NCI-H460 (cell line): ENCODE measurements at places on chromosomes 6 and 20.

DNA sequence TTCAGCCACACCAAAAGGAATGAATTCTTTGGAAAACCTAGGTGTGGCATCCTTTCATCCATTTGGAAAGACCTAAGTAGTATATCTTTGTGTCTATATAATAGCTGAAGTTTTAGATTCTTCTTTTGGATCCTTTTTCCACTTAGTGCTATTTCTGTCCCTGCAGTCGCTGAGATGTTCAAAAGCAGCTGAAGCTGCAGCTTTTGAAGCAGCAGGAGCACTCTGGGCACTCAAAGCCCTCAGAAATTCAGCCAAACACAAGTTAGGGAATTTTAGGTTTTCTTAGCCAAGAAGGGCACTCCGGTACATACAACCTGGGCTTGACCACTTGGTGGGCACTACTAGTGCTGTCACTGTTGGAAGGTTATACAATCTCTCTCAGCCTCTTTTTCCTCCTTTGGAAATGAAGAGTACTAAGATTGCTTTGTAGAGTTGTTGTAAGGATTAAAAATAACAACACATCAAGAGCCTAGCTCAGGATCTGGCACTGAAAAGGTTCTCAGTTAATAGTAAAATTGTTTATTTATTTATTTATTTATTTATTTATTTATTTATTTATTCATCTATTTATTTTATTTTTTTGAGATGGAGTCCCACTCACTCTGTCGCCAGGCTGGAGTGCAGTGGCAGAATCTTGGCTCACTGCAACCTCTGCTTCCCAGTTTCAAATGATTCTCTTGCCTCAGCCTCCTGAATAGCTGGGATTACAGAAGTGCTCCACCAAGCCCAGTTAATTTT is 71.9 kb upstream of the SLC22A16 start:
- no peak for DNase-seq

- no peak for DNase-seq
Observed at GRCh38 chr6:117288083-117288715, 22.8 kb downstream of the VGLL2 start.

GRCh38 chr6:3076320-3076719 is 8.0 kb downstream of the RIPK1 start:
- no peak for DNase-seq

DNA sequence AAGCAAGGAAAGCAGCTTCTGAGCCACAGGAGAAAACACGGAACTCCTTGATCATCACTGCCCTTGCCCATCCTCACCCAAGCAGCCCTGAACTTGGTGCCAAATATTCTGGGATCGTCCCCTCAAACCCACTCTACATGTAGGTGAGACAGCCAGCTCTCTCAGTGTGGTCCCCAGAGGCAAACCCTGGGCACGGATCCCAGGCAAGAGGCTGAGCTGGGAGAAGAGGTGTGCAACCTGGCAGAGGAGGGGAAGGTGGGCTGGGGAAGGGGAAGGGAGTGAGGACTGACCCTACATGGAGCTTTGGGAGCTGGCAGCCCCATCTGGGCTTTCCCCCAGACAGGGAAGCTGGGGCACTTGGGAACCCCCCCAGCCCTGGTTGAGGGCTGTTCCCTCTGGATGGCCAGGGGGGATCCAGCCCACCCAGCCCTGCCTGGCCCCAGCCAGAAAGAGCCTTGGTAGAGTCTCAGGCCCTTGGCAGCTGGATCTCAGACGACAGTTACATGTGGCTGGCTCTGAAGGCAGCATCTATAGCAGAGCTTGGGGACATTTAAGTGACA is 186.2 kb upstream of the CST7 start:
- no peak for DNase-seq

DNA sequence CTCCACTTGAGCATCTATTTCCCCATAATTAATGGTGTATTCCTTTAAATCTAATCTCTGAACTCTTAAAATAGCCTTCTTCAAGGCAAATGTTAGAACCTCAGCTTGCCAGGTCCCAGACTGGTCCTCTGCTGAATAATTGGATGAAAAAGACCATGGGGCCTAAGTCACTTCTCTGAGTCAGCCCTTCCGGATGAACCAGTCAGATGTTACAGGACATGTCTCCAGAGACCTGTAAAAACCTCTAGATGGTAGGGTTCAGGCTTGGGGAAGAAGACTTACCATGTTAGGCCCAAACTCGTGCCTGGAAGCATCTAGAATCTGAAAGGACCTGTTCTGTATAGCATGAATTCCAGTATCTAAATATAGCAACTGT is 97.3 kb downstream of the CDKAL1 start:
- DNase-seq: no peak

DNA sequence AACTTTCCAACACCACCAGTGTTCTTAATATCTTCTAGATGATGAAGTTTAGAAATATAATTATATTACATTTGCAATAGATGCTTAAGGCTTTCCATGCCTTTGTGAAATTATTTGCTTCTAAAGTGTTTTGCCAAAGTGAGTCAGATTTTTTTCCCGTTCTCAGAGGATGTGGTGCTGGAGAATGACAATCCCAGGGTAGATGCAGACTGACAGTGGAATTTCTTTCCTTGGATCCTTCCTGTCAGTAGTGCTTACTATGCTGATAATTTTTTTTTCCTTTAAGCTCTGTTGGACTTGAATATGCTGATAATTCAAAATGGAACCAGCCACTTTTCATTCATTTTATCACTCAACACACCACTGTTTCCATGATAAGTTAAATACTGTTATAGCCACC is 59.9 kb upstream of the SOX4 start:
- no peak for DNase-seq

GRCh38 chr6:162459985-162460384 is 267.6 kb downstream of the PRKN start:
- DNase-seq: no peak

DNA sequence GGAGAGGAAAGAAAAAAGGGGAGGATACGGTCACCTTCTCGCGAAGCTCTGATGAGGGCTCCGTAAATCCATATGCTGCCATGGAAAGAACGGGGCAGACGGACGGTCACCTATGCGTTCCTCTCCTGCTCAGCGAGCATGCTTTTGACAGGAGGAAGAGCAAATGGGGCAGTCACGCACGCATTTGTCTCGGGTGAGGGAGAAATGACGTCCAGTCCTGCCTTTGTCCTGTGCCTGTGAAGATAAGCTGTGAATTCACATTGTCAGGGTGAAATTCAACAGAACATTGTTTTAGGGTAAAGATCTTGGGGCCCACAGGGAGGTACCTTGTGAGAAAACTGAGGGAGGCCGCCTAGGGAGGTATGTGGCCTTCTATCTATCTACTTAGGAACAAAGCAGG is 83.8 kb downstream of the IRF4 start:
- no peak for DNase-seq

- DNase-seq: no peak
Observed at GRCh38 chr6:19440531-19440930, 396.6 kb upstream of the ID4 start.

- no peak for DNase-seq
Observed at GRCh38 chr6:81714684-81715083, 37.8 kb downstream of the TENT5A start.
